ENCODE measurements at places on chromosomes 6 and 20. TPM values are rescaled to one million over a fixed set of nuclear protein-coding genes. Genes with fewer than 3 reads are reported as not detected.

- no peak for DNase-seq
Measured at GRCh38 chr20:16606468-16607070, 33.3 kb upstream of the KIF16B start.

Gene PSORS1C2
- total RNA-seq = not detected

DNA sequence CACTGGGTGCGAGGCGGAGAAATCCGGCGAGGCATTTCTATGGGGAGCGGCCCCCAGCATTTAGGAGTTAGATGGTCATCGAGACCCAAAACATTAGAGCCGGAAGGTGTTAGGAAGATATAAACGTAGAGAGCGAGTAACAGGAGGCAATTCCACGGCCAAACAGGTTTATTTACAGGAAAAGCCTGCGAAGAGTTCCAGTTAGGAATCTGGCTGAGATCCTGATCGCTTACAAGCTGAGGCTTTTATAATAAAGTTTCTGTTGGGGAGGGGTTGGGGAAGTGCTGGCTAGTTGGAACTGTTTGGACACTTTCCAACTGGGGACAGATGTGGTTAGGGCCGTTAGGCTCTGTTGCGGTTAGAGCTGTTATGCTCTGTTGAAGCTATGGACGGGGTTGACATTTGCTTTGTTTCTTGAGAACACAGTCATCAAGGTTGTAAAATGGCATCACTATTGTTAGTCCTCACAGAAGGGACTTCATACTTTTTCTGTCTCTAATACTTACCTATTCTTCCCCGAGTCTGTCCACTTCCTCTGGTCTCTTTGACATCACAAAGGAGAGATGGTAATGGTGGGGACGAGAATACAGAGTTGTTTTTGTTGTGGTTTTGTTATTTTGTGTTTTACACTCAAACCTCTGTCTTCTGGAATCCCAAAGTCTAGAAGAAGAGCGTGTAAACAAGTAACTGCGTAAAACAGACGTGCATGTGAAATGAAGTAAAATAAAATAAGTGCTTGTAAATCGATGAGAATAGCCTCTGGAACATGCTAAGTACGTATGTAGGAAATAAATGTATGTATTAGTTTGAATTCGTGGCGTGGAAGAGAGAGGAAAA, 554 bp upstream of the ZSCAN31 start:
- peak; percentile 91 for DNase-seq

Gene ARFGEF3
- total RNA-seq = 0.20 TPM

GRCh38 chr6:167046861-167047495, 47.8 kb downstream of the CEP43 start:
- no peak for DNase-seq

GRCh38 chr20:50516180-50516934, 6.2 kb downstream of the PTPN1 start:
- DNase-seq = no peak

- DNase-seq = no peak
Measured at GRCh38 chr6:144568241-144568640, 283.1 kb downstream of the UTRN start.

Gene AIF1
- total RNA-seq = not detected

Gene SERPINB6
- 101 TPM for total RNA-seq

- DNase-seq = peak; percentile 19
Measured at GRCh38 chr6:45946887-45947286, 68.8 kb downstream of the CLIC5 start.

DNA sequence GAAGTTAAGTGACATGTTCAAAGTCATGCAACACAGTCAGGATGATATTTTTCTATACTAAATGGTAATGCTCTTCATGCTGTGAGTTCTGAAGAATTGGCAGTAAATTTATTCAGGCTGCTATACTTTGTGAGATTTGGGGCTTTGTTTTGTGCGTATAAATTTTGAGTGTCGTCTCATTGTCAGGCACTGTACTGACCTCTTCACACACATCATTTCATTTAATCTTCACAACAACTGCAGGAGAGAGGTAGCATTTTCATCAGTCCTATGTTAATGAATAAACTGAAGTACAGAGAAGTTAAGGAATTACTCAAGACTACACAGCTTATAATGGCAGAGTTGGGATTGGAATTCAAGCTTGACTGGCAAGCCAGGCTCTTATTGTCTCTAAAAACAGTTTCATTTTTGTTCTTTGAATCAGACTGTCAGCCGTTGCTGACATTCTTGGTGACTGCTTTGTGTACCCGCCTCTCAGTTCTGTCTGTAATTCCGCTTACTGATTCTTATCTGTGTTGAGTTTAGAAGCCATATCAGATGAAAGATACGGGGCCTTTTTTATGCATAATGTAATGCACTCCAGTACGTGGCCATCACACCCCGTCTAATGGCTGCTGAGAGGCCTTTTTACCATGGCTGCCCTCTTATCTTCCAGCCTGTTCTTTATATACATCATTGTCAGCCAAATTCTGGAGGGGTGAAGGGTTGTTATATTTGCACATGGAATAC, 274.9 kb downstream of the UTRN start:
- peak; percentile 30 for DNase-seq

- peak; percentile 56 for DNase-seq
Measured at GRCh38 chr20:49037962-49038387, 8.1 kb upstream of the CSE1L start.

Gene GINM1
- 49.6 TPM for total RNA-seq

GRCh38 chr20:55094353-55094861, 619.0 kb downstream of the DOK5 start:
- DNase-seq = no peak

Gene CALHM5
- 4.1 TPM for total RNA-seq

Gene CRISP3
- not detected for total RNA-seq

DNA sequence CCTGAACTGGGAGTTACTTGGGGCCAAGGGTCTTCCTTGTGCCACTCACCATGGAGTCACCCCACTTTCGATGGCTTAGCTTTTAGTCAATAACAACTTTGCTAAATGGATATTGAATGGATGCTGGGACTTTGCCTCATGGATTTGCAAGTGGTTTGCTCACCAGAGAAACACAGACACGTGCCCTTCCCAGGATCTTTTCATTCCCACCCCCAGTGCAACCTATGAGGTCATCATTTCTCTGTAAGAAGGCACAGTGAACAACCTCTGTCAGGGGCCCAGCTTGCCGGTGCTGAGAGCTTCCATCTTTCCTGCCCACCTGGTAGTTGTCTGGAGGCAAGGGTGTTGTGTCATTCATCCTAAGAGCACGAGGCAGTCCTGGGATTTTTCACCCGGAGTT, 256.8 kb upstream of the PMEPA1 start:
- DNase-seq = no peak

GRCh38 chr6:28333599-28334018, 2.3 kb downstream of the ZSCAN31 start:
- no peak for DNase-seq

Gene PTK6
- total RNA-seq = 0.48 TPM

GRCh38 chr6:57074383-57074782, 15.6 kb upstream of the ZNF451 start:
- DNase-seq = no peak

GRCh38 chr6:3801960-3802359, 47.2 kb upstream of the FAM50B start:
- DNase-seq = no peak

- no peak for DNase-seq
Measured at GRCh38 chr6:108591040-108591816, 30.5 kb downstream of the FOXO3 start.

Gene TPX2
- 312 TPM for total RNA-seq

Gene ECT2L
- not detected for total RNA-seq

Gene HLA-G
- not detected for total RNA-seq

DNA sequence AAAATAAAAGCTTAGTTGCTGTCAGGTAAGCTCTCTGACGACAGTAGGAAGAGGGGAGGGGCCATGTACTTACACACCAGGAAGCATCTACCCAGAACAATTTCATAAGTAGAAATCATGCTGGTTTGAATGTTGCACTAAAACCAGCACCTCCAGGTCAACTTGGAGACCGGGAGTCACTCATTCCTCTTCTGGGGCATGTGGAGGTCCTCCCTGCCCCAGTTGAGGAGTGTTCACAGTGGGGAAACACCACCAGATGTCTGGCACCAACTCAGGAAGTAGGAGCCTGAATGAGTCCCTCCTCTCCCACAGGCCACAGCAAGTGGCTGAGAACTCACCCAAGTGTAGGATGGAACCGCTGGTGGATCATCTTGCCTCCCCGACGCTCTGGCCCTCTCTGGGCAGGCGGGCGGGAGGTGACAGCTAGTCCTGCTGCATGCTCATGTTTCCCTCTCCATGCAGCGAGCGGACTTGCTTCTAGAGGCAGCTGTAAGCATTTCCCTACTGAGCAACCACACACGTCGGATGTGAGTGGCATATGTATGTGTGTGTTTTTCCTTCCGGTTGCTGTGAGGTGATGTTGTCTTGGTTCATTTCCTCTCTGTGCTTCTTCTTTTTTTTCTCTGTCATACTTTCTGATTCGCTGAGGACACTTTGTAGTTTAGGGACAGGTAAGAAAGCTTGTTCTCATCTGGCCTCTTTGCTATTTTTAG, 149.5 kb upstream of the NEDD9 start:
- DNase-seq = no peak

- DNase-seq = no peak
Measured at GRCh38 chr6:128882560-128882959, 378 bp upstream of the LAMA2 start.
